ENCODE measurements at places on chromosomes 12 and 14.

GRCh38 chr14:91365552-91365951 lies 52.1 kb downstream of the CCDC88C start:
- no peak for DNase-seq

- no peak for DNase-seq
Observed at GRCh38 chr14:35506927-35507326, 27.0 kb upstream of the INSM2 start.

DNA sequence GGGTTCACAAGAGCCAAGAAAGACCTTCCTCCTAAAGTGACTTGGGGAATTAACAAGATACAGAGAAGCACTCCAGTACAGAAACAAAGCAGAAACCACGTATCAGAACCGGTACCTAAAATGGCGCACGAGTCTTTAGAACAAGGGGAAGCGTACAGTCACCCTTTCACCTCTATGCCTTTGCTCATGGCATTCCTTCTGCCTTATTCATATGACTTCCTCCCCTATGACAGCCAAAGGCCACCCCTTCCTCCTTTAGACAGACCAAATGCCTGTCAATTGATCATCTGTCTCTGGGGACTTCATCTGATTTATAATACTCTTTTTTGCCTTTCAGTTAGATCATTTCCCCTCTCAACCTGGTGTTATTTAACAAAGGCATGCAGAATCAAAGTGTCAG lies 89.5 kb upstream of the OSBPL8 start:
- DNase-seq: no peak

DNA sequence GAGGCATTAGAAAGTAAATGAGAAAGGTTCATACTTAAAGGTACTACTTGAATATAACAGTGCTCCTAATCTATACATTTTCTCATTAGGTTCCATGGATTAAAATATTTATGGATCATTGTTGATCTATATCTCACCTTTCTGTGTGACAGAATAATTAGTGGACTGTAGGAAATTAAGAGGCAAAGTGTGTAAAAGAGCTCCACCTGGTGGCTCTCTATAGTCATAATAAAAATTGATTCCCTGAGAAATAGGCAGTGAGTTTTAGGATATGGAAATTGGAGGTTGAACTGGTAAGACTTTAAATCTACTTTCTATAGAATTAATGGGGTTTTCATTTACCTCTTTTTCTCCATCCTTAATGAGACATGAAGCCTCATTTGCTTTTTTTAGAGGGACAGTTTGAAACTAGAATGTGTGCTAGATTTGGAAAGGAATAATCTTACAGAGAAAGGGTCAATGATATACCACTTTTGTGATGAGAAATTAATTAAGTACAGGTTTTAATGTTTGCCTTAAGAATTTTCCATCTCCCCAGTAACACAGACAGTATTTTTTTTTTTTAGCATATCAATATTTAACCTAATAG lies 11.8 kb upstream of the DERA start:
- DNase-seq: no peak

DNA sequence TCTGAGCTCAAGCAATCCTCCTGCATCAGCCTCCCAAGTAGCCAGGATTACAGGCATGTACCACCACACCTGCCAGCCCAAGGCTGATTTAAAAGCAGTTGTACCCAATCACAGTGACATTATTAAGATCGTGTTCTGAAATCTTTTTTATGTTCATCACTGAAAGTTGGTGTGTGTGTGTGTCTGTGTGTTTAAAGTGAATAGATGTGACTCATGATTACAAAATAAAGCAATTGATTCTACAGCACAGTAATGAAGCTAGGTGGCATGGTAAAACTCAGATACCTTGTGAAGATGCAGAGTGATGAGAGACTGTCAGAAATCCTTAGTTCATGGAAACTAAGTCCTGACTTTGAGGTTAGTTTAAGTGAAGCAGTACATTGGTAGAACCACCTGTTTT lies 74.2 kb upstream of the ATP2B1 start:
- DNase-seq: no peak

DNA sequence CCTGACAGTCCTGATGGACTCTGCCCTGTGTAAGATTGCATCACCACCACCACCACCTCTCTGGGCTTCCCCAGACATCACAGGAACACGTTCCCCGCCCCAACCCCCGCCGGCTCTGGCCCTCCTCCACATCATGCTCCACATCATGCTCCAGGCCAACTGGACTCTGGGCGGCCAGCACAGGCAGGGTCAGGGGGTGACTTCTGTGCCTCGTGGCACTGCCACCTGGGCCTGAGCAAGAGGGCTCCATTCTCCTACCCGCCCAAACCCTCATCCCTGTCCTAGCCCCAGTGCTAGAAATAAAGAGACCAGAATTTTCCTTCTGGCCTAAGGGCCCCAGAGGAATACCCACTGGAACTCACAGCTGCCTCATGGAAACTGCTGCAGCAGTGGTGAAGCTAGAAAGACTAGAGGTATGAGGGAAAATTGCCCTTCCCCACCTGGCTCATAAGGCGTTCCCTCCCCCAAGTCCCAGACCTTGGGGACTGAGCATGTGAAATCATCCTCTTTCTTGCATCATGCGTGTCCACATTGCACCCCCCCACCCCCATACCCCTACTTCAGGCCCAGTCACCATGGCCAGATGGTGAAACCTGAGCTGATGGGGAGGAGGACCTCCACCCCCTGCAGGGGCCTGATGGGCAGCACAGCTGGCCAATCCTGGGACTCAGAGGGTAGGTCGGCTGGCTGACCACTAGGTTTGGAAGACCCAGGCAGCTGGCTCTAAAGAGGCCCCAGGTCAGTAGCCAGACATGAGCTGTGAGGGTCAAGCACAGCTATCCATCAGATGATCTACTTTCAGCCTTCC lies at the start of gene INHBE:
Gene INHBE (plus strand): TSS at position 742 of the 808 bp plus-strand sequence. CDS start 230 bp downstream, outside the sequence.
- DNase-seq: no peak

DNA sequence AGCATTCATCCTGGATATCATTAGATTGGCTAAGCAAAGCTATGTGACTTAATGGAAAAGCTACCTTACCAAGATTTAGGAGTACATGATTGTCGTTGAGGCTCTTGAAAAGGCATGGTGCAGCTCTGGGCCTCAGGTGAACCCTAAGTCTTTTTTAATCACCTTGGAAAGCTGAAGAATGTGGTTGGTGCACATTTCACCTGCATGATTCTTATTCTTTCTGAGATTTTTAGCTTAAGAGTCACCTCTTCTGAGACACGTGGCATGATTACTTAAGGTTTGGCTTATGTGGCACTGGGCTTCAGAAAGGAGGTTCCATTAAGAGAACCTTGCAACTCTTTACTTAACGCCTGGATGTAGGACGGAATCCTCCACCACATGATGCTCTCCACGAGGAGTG lies 498.5 kb downstream of the TMEM117 start:
- DNase-seq: no peak

GRCh38 chr12:6072302-6072752 lies 52.1 kb downstream of the VWF start:
- no peak for DNase-seq

GRCh38 chr14:63297372-63298063 lies 21.2 kb downstream of the GPHB5 start:
- no peak for DNase-seq

- no peak for DNase-seq
Observed at GRCh38 chr12:109910254-109910968, 10.3 kb downstream of the TCHP start.

DNA sequence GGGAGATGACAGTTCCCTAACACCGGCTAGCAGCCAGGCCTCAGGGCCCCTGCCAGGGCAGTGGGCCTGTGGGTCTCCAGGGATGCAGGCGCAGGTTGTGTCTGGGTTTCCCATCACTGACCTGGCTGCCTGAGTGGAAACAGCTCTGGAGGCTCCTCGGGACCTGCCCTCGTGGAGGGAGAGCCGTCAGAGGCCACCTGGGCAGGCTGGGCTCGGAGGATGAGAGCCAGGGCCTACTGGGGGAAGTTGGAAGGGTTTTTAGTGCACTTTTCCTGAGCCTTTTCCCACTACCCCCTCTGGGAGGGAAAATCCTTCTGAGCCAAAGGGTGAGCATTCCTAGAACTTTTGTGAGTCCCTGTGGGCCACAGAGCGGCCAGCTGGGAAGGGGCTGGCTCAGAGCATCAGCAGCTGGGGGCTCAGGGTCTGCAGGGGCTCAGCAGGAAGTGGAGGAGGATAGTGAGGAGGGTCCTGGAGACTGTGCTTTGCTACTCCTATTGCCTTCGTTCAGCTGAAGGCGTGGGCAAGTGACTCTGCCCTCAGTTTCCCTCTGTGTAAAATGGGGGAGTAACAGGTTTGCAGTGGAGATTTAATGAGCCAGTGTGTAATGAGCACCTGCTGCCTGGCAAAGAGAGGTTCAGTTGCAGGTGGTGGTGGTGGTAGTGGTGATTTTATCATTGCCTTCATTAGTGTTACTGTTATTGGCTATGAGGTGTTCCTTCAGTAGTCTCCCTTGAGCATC lies 1.8 kb downstream of the SH2B3 start:
- DNase-seq: no peak

GRCh38 chr12:45670346-45671065 lies 59.0 kb upstream of the ARID2 start:
- DNase-seq: peak; percentile 92

GRCh38 chr14:90608929-90609341 lies 207.3 kb downstream of the TTC7B start:
- no peak for DNase-seq

GRCh38 chr12:6783828-6784227 lies 5.5 kb upstream of the CD4 start:
- DNase-seq: no peak

DNA sequence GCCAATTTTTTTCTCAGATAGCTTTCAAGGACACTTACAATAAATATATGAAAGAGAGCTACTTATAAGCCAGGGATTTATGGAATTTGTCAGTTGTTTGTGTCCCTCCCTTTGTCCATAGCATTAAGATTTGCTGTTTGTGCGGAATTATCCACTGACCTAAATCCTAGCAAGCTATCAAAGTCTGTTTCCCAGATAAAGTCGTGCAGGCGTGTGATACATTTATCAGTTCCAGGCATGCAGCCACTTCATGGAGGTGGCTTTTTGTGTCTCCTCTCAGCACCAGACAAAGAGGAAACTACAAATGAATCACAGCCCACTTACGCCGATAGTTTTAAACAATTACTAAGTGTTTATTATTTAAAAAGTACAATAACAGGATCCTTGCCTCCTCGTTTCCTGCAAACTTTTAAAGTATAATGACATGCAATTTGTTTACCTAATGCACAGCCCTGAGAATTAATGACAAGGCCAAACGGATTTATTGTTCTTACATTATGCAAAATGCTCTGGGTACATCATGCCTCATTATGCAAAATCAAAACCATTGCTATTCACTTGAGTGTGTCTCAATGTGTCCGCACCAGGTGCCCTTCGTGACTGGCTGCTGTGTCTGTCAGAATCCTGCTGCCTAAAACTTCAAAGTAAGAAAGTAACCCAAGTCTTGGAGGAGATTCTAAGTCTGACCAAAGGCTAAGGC lies 423.2 kb downstream of the GLT1D1 start:
- no peak for DNase-seq

- peak; percentile 29 for DNase-seq
Observed at GRCh38 chr14:38208618-38209562, 1.2 kb downstream of the SSTR1 start.

- no peak for DNase-seq
Observed at GRCh38 chr12:54045401-54045800, 8.2 kb upstream of the HOXC4 start.

DNA sequence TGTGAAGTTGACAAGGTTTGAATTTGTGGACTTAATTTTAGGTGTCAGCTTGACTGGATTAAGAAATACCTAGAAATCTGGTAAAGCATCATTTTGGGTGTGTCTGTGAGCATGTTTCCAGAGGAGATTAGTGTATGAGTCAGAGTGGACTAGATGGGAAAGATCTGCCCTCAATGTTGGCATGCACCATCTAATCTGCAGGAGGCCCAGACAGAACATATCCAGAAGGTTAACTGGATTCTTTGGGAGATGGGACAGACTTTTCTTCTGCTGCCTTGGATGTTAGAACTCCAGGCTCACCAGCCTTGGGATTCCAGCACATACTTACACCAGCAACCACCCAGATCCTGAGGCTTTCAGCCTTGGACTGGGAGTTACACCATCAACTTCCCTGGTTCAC lies 14.1 kb downstream of the SGPP1 start:
- no peak for DNase-seq

- DNase-seq: no peak
Observed at GRCh38 chr12:117695956-117696355, 272.8 kb downstream of the KSR2 start.

GRCh38 chr12:332581-333205 lies 56.4 kb downstream of the KDM5A start:
- DNase-seq: no peak

DNA sequence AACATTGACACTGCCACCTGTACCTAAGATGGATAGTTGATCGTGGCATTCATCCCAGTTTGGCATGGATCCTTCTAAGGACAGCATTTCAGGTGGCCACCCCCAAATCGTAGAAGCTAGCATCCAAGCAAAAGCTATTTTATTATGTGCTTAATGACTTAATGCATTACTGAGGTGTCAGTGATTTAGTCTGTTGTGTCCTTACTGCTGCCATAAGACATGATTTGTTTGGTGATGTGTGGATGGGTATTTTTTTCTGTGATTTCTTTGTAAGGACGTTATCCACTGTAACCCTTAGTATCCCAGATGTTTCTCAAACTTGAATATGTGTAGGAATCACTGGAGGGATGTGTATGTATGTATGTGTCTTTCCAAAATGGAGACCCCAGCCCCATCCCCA lies 81.2 kb upstream of the EVL start:
- DNase-seq: no peak

GRCh38 chr12:42372154-42372791 lies 46.3 kb downstream of the PPHLN1 start:
- peak; percentile 17 for DNase-seq

GRCh38 chr12:11895421-11896078 lies 175.2 kb upstream of the BCL2L14 start:
- DNase-seq: no peak

DNA sequence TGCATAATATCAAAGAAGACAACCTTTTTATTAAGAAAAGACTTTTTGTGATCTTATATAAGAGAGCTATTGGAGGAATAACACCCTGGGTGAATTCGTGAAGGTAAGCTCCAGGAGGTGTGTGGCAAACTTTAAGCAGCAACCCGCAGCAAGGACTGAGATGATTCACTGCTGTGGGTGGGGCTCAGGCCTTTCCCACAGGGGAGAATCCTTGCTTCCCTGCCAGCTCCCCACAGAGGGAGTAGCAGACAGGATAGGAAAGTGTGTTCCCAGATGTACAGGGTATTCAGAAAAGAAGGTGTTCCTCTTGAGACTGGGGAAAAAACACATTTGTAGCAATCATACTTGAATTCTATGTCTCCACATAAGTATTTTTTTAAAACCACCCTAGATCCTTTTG lies 9.2 kb downstream of the NDUFA12 start:
- no peak for DNase-seq

DNA sequence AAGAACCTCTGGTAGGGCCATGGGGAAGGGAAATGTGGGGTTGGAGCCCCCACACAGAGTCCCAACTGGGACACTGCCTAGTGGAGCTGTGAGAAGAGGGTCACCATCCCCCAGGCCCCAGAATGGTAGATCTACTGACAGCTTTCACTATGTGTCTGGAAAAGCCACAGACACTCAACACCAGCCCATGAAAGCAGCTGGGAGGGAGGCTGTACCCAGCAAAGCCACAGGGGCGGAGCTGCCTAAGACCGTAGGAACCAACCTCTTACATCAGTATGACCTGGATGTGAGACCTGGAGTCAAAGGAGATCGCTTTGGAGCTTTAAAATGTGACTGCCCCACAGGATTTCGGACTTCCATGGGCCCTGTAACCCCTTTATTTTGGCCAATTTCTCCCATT lies 97.8 kb downstream of the HMGA2 start:
- no peak for DNase-seq
